ENCODE measurements at places on chromosomes 2 and 18.

- DNase-seq = no peak
These were observed 567.2 kb downstream of the SATB2 start for GRCh38 chr2:198890490-198890889.

GRCh38 chr18:63071701-63072141, 247.8 kb downstream of the BCL2 start:
- no peak for DNase-seq

DNA sequence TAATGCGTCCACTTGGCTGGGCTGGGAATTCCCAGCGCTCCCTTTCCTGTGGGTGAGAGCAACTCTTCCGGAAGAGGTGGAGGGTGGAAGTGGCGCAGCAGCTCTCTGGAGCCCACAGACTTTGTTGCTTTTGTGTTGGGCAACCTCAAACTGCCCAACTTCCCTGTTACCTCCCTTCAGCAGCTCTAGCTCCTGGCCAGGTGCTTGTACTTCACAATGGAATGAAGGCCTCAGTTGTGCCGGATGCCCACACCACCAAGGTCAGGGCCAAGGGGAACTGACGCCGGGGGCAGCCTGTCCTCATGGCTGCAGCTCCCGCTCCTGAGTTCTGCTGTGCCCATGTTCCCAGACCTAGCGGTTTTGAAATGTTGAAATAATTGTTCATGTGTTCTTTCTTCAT, 322.9 kb downstream of the GALR1 start:
- no peak for DNase-seq

DNA sequence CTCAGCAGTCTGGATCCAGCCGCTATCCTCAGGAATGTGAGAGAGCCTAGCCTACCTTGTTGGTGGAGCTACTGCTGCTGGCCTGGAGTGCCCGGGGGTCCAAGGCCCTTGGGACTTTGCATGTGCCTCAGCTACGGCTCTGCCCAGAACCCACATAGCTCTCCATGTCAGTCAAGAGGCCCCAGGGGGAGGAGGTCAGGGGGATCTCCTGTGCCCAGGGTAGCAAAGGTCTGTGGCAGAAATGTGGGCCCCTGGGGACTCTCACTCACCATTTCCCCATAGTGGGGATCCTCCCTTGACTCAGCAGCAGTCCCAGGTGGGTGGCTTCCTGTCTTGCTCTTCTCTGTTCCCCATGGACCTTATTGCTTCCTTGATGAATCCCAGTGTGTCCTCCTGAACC, 342.7 kb upstream of the CHAC2 start:
- DNase-seq = no peak

DNA sequence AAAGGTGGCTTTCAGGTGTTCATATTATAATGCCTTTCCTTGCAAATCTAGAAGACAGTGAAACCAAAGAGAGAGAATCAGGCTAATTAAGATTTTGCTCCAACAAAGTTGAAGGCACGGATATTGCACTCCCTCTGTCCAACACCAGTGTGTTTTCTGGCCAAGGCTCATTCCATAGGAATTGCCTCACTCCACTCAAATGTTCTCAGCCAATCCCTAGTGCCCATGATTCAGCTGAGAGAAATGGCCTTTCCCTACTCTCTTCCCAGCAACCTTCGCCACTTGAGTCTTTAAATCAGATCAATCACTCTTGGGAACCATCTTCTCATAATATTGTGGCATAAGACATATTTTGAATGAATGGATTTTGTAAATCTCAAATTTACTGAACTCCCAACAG, 768.2 kb upstream of the ACVR2A start:
- DNase-seq = no peak

DNA sequence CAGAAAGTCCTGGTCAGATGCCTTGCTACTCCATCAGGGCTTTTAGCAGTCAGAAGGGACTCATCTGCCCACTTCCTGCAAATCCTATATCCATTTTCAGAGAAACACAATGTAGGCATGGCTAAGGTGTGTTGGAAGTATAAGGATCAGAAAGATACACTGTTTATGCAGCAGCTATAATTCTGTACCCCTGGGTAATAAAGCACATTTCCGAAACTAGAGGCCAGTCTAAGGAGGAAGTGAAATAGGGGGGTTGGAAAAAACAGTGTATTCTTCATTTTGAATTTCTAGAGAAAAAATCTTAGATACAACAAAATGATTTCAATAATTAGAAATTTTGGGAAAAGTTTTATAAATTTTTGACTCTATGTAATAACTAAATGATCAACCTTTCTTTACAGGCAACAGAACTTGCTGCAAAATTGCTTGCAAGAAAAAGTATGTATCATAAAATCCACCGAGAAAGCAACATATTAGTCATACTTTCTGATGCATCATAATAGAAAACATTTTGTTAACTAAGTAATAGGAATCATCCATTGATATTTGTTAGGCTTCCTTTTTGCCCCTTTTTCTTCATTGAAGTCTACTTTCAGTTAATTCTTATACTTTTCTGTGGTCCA, 47.4 kb downstream of the FSIP2 start:
- DNase-seq = no peak

GRCh38 chr18:5900262-5900661, 4.9 kb upstream of the TMEM200C start:
- DNase-seq = no peak

- DNase-seq = no peak
These were observed 151.8 kb downstream of the ARL6IP6 start for GRCh38 chr2:152870239-152870638.

DNA sequence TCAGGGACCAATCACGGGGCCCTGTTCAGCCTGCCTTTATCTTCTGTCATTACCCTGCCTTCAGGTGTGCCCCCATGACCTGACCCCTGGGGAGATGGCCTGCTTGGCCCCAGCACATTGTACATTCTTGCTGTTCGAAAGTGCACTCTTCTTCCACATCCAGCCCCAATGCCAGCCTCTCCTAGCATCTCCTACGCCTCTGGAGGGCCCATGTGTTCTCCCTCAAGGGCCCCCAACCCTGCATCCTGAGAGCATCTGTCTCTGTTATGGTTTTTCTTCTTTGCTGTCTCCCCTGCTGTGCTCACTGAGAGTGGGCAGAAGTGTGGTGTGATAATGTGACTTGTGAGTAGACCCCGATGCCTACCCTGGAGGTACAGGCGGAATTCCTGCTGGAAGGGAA, 41.5 kb upstream of the OTOS start:
- no peak for DNase-seq

- no peak for DNase-seq
These were observed 58.8 kb downstream of the RPL37A start for GRCh38 chr2:216557413-216557812.

DNA sequence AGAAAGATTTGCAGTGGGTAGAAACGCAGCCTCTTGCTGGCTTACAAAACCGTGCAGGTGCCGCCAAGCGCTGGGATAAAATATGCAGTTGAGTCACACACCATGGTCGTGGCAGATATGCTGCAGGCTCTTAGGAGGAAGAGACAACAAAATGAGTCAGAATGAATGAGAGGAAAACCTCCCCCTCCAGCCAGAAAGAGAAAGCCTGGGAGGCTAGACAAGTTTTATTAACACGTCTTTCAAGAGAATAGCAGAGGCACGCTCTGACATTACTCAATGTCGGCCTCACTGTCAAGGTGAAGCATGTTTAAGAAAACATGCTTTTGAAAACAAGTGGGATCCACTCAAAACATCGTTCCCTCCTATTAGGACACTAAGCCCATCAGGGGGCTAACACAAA, 37.1 kb upstream of the ZCCHC2 start:
- DNase-seq = no peak

- no peak for DNase-seq
These were observed 266.5 kb downstream of the EIPR1 start for GRCh38 chr2:3110994-3111666.

GRCh38 chr2:47601568-47601967, 181.4 kb upstream of the MSH6 start:
- peak; percentile 65 for DNase-seq

DNA sequence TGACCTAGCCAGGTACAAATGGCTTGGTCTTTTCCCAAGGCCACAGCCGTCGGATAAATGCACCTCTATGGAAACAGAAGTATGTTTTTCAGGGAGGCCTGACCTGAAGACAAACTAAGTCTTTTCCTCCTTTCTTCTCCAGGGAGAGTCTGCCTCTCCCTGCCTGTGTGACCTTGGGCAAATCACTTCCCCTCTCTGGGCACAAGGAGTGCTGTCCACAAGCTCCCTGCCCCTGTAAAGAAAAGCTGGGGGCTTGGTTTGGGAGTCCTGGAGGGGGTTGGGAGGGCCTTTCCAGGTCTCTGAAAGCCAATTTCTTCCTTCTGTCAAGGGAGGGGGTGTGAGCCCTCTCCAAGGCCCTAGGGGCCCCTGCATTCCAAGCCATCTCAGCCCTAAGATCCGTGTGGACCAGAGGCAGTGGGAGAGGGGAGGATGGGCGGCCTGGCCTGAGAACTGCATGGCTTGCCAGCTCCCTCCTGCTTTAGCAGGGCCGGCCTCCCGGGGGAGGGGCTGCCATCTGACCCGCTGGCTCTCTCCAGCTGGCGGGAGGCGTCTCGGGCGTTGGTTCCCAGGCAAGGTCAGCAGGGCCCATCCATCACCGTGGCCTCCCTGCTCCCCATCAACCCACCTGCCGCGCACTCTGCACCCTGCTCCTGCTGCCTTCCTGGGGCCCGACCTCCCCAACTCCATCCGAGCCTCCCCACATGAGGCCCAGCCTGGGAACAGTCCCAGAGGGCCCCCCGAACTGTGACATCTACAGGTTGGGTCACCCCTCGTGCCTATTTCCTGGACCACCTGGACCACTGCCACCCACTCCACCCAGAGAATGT, 61.4 kb downstream of the SMAD7 start:
- DNase-seq = no peak

Measured in NCI-H1417 treated with DMSO at 0.1 percent for 48 hours (cell line).